AG04449 (cell line): ENCODE measurements at places on chromosomes 1 and 21.

DNA sequence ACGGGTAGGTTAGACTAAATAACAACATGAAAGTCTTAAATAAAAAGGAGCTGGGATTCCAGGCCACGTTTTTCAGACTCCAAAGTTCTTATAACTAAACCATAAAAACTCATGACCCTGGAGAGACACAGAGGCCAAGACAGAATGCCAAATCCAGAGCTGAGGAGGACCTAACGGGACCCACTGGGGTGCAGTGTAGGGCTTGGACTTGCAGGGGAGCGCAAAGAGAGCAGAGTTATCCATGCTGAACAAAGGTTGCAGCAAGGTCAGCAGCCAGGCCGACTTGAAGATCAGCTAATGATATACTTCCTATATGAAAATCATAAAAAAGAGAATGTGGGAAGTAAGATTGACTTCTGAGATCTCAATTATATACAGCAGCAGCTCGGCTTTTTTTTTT lies 237.1 kb downstream of the TM2D1 start:
- no peak for DNase-seq

GRCh38 chr1:43850591-43851233 lies 82.9 kb upstream of the ARTN start:
- no peak for DNase-seq

DNA sequence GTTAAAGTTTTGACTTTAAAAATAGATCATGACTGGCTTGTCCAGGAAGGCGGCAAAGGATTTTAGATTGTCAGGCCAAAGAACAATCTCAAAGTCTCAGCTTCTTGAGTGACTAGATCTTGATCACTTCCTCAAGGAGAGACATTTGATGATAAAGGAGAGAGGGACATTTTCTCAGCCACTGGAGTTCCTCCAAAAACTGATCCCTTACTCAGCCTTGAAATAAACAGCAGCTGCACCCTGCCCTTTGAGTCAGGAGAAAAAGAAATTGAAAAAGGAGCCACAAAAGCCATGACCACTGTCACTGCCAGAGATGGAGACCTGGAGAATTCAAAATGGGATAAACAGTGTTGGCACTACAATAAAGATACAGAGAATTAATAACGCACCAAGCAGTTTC lies 288.4 kb upstream of the PRMT6 start:
- no peak for DNase-seq

- no peak for DNase-seq
These were observed 80.7 kb downstream of the SMYD2 start for GRCh38 chr1:214361636-214362035.

GRCh38 chr1:240399381-240399780 lies 212.6 kb downstream of the GREM2 start:
- DNase-seq = peak; percentile 86

DNA sequence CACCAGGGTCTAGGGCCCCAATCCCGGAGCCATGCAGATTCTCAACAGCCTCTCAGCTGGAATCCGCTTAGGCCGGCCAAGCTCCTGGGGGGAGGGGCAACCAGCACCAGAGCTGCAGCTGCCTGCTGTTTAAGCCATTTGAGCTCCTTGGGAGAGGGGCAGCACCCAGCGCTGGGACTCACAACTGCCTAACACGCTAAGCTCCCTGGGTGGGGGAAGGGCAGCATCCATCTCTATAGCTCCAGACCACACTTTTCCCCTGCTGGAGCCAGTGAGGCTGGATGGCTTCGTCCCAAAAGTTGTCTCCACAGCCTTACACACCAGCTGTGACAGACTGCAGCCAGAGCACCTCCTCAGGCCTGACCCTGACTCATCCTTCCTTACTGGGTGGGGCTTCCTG lies 6.9 kb upstream of the PTGFR start:
- no peak for DNase-seq
